ENCODE measurements at places on chromosomes 12 and 14.

DNA sequence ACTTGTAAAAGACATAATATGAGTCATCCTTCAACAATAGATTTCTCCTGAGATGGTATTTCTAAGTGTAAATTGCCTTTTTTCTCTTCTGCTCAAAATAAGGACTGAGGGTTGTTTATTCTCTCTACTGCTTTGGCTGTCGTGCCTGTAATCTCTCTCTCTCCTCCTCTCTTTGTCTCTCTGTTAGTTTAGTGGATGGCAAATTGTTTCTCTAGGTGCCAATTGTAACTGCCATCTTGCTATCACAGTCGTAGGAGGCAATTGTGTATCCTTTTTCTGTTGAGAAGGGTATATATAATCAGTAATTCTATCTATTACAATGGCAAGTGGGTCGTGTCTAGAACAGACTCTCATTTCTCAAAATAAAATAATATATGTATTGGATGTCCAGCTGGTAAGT lies 545.0 kb upstream of the FBXO33 start:
- no peak for DNase-seq

DNA sequence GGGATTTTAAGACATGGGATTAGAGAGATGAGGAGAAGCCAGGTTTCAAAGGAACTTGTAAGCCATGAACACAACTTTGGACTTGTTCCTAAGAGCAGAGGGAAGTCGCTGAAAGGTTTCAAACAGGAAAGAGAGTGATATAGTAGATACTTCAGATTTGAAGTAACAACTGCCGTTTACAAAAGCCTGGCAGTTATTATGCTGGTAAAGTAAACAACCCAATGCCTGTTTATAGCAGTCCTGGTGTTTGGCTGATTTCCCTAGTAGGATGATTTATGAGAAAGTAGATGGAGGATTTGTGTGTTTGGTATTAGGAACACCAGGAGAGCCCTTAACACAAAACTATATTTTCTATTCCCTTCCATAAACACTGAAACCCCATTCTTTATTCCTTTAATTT lies 285.7 kb downstream of the RMST start:
- DNase-seq: no peak

DNA sequence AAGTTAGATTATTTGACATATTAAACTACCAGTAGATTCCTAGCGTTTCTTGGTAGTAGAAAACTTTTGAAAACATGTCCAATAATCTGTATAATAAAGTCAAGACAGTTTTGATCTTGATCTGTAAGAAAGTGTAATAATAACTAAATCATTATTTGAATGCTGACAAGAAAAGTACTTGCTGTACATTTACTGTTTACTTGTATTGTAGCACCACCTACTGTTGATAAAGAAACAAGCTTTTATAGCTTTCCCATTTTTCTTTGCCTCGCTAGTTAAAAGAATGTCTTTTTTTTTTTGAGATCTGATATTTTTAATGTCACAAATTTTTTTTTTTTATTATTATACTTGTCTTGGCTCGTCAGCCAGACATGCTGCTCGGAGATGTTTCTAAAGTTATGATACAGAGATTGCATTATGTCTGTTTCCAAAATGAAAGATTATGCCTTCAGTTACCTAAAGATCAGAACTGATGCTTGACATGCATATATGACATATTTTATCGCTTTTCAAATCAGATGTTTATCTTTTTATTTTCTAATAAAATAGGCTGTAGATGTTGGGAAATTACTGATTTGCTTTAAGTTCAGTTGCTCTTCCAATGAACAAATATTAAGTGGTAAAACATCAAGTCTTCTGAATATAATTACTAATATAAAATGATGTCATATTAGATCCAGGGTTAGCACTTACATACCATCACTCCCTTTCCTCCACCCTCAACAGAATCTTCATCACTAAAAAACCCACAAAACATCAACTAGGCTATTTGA lies 140.5 kb downstream of the AKAP6 start:
- peak; percentile 33 for DNase-seq

GRCh38 chr12:58710901-58711300 lies 209.4 kb downstream of the LRIG3 start:
- DNase-seq: no peak

- no peak for DNase-seq
Measured at GRCh38 chr14:67941456-67942018, 122.0 kb downstream of the RAD51B start.

DNA sequence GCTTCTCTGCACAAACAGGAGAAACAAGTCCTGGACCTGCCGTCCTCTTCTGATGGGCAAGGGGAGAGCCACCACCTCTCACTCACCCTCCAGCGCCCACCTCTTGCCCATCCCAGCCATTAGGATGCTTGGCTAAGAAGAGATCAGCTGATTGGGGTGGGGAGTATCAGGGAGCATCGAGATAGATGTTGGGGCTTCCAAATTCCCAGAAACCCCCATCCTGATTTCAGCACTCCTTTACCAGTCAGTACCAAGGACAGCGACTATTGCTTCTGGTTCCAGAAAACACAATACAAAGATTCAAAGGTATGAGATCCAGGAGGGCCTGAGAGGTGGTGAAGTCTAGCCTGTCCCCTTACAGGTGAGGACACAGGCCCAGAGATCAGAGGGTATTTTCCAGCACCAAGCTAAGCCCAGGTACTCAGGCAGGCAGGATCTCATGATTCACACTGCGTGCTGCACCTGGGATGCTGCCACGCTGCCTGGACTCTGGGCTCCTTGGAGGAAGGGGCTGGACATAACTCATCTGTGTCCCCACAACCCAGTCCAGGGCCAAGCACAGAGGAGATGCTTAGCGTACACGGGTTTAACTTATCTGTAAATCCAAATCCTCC lies 76.6 kb downstream of the TUNAR start:
- DNase-seq: no peak

- no peak for DNase-seq
Measured at GRCh38 chr14:102464846-102465341, 44.7 kb downstream of the ANKRD9 start.

- DNase-seq: no peak
Measured at GRCh38 chr14:30996892-30997659, 28.4 kb upstream of the AP4S1 start.

- DNase-seq: peak; percentile 95
Measured at GRCh38 chr12:53492830-53493609, 6.2 kb downstream of the MAP3K12 start.

GRCh38 chr14:75570797-75571196 lies 7.6 kb upstream of the FLVCR2 start:
- no peak for DNase-seq

DNA sequence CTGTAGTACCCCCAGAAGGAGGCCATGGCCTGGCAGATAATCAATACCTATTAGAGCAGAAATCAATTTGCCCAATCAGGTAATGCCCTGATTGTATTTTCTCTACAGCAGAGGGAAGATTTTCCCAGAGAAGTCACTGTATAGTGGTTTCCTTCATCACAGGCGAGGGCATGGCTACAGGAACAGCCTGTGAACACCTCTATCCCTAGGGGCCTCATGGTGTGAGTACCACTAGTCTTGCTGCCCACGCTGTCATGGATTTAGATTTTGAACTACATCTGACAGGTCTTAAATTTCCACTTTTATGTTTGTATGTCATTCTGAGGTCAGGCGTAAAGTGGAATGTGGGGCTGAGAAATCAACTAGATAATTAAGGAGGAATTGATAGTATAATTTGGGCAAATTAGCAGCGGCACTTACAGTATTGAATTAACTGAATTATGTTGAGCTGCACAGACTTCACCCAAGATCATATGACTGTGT lies 42.4 kb upstream of the STXBP6 start:
- no peak for DNase-seq

DNA sequence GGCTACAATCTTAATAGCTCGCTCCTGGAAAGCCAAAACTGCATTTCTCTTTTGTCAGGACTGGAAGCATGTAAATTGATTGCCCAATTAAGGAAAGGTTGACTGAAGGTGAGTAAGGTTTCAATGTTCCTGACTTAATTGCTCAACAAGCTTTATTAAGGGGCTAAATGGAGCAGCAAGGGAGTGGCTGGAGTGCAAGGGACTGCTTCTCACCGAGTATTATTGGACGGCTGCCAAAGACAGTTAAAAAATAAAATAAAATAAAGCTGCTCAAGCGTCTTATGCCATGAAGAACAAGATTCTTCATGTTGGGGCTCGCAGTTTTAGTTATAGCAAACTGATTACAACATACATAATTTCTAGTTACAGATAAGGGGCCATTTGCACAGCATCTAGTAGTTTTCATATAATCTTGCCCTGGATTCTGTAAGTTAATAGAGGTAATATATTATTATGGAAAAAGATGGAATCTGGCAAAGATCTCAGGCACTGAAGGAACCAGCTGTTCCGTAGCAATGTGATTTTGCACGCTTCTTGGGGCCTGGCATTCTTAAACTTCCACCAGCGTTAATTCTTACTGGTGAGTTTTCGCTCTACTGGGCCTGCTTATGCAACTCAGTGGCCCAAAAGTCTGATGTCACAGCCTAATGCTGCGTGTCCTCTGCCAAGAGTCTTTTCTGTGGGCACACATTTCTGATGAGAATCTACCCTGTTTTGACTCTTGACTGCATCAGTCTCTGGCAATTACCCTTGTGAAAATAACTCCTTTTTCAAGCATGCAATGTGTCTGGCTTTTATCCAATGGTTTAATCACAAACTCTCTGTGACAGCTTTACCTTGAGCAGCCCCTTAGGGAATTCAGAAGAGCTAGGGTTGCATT lies 108.5 kb downstream of the SLC38A1 start:
- DNase-seq: no peak

- DNase-seq: no peak
Measured at GRCh38 chr12:52506858-52507715, 13.1 kb downstream of the KRT5 start.

DNA sequence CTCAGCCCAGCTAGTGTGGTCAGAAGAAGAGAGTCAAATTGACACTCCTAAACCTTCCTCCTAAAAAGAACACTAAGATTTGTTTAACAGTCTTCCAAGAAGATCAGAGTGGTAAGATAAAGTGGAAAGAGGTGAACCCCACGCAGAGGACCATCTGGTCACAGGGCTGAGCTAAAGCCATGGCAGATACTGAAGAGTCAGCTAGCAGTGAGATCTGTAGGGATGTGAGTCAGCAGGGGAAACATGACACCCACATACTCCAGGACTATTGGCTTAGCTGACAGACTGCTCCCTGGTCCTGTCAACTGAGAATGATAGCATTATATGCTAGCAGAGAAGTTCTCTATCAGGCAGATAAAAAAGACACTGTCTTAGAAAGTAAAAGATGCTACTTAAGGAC lies 269.4 kb upstream of the ALG10 start:
- DNase-seq: no peak

DNA sequence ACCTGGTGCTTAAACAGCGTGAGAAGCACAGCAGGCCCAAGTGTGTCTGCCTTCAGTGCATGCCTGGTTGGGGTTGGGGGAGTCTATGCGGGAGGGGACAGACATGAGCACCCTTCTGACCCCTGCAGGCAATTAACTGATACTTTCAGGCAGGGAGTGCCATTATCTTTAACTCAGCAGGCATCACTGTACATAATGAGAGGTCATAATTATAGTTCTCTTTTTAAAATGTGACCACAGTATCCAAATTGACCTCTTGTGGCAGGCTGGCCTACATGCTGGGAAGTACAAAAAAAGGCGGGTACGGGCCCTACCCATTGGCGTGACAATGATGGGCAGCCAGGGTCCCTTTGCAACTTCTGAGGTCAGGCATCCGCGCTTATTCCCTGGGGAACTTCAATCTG lies 209.1 kb downstream of the FOXN3 start:
- DNase-seq: no peak

GRCh38 chr14:90986510-90986909 lies 73.9 kb downstream of the RPS6KA5 start:
- no peak for DNase-seq

DNA sequence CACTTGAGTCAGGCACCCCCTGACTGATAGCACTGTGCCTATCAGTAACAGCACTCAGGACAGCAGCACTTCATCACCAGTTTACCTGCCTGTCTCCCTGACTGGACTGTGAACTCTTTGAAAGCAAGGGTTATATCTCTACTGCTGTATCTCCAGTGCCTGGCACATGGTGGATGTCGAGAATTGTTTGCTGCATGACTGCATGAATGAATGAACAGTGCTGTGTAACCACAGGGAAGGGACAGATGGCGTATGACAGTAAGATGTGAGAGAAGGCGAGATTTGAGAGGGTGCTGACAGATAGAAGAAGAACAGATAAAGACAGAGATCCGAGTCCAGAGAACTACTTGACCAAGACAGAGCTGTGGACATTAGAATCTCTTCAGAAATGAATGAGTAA lies 29.7 kb downstream of the BRAP start:
- no peak for DNase-seq

DNA sequence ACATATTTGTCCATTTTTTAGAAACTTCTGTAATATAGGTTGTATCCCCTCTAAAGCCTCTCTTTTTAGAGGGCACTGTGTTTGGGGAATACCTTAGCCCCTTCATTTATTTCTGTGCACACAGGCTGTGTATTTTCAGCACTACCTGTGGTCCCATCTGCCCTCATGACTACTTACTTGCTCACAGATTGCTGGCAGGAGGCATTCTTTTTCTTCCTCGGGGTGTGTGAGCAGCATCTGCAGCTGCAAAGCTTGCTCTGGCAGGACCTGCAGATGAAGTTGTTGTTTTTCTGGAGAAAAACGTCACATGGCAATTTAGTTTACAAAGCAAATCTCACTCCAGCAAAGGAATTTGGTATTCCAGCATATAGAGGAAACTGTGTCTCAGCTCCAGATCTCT lies 24.3 kb downstream of the ANG start:
- no peak for DNase-seq

DNA sequence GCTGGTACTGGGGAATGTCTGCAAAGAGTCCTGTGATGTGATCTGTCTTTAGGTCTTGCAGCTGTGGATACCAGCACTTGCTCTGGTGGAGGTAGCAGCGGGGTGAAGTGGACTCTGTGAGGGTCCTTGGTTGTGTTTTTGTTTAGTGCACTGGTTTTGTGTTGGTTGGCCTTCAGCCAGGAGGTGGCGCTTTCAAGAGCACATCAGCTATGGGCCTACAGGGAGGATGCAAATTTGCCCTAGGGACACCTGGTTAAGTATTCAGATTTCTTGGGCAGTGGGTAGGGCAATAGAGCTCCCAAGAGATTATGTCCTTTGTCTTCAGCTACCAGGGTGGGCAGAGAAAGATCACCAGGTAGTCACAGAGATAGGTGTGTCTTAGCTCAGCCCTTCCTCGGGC lies 63.8 kb downstream of the PTGER2 start:
- no peak for DNase-seq

GRCh38 chr12:113075137-113075683 lies 18.7 kb downstream of the DTX1 start:
- DNase-seq: no peak

DNA sequence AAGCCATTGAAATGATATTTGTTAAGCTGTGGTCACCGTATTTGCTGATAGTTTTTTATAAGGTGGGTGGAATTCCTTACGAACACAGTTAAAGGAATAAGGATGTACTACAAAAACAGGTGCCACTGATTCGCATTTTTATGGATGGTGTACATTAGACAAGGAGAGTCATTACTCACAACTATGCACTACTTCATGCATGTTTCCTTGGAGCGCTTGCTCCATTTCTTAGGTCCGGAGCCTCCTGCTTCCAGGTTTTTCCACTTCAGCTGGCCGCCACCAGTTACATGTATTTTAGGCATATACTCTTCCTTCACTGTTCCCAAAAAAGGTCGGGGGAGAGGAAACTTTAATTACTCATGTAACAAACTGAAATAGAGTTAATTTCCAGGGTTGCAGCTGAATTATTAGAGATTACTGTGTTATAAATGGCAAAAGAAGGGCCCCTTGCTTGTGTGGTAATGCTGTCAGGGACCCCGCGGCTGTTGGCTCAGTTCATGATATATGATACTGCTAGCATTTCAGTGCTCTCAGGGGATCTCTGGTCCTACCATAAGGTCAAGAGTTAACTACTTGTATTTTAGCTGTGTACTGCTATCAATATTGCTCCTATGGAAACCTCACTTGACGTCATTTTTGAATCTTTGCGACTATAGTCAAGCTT lies 454.7 kb downstream of the NPAS3 start:
- DNase-seq: no peak

Data from hematopoietic multipotent progenitor cell treated with erythropoietin and hydrocortisone succinate and interleukin-3 and kit ligand, for 17 days (in vitro differentiated cells).